WTC11 (cell line): ENCODE measurements at places on chromosomes 13 and 19.
A peak's percentile ranks its signal among the peaks of the same experiment; 100 is the strongest.

- no peak for DNase-seq
These were observed at the start of gene SPIB for GRCh38 chr19:50418176-50419021. TSS of gene SPIB (plus strand) at chr19:50418938. CDS start at chr19:50418963, 25 bp downstream.

- DNase-seq, result no peak
These were observed at the start of gene ERICH4 for GRCh38 chr19:41442473-41443355. TSS of gene ERICH4 (plus strand) at chr19:41443156. CDS start at chr19:41443170, 14 bp downstream.

GRCh38 chr13:109725297-109725696 is 61.1 kb downstream of the IRS2 start:
- DNase-seq, result no peak

- no peak for DNase-seq
These were observed 18.9 kb downstream of the ZNF536 start for GRCh38 chr19:30391052-30391451.

DNA sequence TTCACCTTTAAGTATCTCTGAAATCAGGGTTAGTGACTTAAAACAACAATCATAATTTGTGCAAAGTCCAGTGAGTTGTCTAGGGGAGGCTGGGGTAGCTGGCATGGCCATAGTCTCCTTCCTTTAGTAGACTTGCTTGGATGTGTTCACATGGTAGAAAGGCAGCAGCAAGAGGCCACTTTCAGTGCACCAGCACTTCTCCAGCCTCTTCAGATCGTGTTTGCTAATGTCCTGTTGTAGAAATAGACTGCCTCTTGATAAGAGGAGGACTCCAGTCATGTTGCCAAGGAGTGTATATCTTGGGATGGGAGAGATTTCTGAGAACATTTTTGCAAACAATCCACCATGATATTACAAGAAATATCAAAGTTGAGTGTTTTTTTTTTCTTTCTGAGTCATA is 22.9 kb downstream of the WDFY2 start:
- no peak for DNase-seq

GRCh38 chr19:49133621-49134454 is 14.5 kb downstream of the PPFIA3 start:
- peak; percentile 90 for DNase-seq

- DNase-seq, result no peak
These were observed 87.6 kb downstream of the HSPH1 start for GRCh38 chr13:31073859-31074718.

GRCh38 chr13:92126399-92126798 is 728.0 kb downstream of the GPC5 start:
- DNase-seq, result no peak

- DNase-seq, result peak; percentile 31
These were observed 105.7 kb upstream of the OBI1 start for GRCh38 chr13:78764665-78765064.

GRCh38 chr19:41533671-41534215 is 42.2 kb upstream of the CEACAM21 start:
- DNase-seq, result no peak

- DNase-seq, result peak; percentile 90
These were observed 897 bp downstream of the C19orf33 start for GRCh38 chr19:38304866-38305429.

- DNase-seq, result peak; percentile 93
These were observed at the start of gene CPT1C for GRCh38 chr19:49690656-49691242. TSS of gene CPT1C (plus strand) at chr19:49691116. CDS start at chr19:49692253, 1,137 bp downstream.

DNA sequence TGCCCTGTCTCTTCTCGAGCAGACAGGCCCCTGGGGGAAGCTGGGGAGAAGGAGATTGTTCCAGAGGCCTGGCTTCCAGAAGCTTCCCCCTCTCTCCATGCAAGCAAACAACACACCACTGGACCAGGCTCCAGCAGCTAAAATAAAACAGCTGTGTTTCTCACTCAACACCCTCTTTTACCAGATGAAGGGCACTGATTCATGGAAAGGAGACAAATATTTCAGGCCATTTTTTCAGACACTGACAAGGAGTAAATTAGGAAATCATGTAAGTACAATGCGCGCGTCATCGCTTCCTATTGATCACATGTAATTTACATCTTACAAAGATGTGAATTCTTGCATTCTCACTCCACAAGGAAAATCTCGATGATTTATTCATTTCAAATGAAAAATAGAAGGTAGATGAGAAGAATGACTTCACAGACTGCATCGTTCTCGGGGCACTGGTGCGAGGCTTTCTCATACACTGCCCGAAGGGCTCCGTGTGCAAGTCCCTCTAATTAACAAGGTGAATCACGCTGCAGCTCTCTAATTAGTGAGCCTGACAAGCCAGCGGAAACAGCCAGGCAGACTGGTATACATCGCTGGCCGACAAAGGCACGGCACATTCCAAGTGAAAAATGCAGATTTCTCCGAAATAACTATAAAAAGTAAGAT is 153.6 kb downstream of the KCTD15 start:
- DNase-seq, result no peak

DNA sequence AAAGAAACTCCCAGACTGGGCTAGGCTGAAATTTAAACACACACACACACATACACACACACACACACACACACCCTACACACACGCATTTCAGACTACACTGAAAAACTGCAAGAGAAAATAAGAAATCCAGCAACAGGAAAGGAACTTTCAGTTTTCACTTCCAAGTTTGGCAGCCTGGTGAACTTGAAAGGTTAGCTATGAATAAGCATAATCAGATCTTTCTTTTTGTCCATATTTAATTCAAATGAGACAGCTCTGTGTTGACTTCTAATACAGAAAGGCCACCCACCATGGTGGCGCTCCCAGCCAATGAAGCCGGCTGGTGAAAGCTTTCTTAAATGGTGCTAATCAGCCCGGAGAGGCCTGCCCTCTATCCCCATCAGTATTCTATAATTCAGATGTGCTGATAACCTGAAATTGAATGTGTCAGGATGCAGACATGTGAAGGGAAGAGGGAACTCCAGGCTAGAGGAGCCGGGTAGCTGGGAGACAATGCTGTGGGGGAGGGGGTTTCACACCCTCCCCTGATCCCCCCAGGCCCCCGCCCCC is 108.3 kb upstream of the ZNF536 start:
- DNase-seq, result no peak

- DNase-seq, result no peak
These were observed 24.7 kb upstream of the MIER2 start for GRCh38 chr19:369256-369655.

GRCh38 chr19:49862391-49863253 is 4.8 kb downstream of the PNKP start:
- DNase-seq, result peak; percentile 83

DNA sequence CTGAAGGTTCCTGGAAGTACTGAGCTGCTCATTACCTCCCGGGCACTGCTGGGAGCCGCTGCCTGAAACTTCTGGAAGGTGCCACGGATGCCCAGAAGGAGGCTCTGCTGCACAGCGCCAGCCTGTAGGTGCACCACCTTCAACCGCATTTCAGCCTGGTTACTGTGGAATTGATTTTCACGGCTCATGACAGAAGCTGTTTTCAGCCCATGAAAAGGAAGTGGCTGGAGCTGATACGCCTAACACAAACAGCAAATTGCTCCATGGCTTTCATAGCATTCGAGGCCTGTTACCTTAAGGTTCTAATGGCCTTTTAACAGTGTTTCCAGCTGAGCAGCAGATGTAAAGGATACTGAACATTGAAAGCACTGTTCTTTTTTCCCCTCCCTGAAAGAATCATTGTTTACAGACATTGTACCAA is 22.0 kb downstream of the GPC6 start:
- DNase-seq, result peak; percentile 61

DNA sequence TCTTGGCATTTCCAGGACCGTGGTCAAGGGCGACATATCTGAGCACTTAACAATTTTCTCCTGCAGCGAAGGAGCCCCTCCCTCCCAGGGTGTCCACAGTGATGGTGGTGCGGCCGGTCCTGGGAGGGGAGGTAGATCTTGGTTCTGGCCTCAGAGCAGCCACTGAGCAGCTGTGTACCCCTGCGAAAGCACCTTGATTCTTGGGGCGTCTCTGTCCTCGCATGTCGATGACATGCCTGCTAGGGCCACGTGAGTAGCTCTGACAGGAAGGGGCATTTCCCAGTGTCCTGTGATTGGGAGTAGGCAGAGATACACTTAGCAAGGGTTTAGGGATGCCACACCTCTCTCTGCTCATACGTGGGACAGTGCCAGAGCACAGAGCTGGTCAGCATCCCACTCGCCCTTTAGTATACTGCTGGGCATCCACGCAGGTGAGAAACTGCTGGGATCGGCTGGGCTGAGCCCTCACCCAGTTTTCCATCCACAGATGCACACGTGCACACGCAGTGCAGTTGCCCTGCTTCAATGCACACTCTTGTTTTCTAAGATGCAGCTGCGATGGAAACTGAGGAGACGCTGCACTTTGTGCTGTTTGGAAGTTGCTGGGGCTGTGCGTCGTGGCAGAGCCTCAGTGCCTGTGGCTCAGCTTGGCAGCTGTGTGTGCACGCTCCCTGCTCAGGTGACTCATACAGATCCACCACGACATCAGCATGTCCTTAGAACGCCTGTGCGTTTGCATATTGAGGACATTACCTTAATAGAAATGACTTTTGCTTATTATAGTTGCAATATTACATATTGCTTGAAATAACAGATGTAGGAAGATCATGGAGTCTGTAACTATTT is 66.8 kb downstream of the TEX29 start:
- no peak for DNase-seq

- no peak for DNase-seq
These were observed 6.7 kb downstream of the REEP6 start for GRCh38 chr19:1497578-1498235.

- DNase-seq, result peak; percentile 64
These were observed 16.6 kb upstream of the LRP3 start for GRCh38 chr19:33177417-33177979.

- no peak for DNase-seq
These were observed 4.6 kb downstream of the FAM187B start for GRCh38 chr19:35223862-35224505.

GRCh38 chr13:112210371-112210770 is 143.4 kb downstream of the SOX1 start:
- DNase-seq, result no peak

DNA sequence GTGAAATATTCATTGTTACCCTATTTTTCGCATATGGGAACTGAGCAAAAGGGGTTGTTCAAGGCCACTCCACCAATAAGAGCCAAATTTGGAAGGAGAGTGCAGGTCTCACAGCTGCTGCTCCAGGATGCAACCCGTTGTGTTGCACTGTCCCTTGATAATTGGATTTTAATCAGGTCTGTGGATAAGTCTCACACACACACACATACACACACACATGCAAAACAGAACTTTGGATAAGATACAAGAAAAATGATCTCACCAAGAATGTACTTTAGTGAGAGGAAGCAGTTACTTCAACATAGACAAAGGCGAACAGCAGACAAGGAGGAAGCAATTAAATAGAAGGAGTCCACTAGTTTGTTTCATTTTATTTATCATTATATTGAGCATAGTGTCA is 127.3 kb upstream of the EDNRB start:
- no peak for DNase-seq

- DNase-seq, result no peak
These were observed 566 bp upstream of the CCDC97 start for GRCh38 chr19:41309180-41310032.

GRCh38 chr13:25840931-25841330 is 210.9 kb downstream of the SHISA2 start:
- no peak for DNase-seq
